ENCODE measurements at places on chromosomes 6 and 20.

- DNase-seq: no peak
These were observed 105.9 kb downstream of the HIVEP2 start for GRCh38 chr6:142838821-142839685.

- DNase-seq: no peak
These were observed 99.2 kb downstream of the EDN3 start for GRCh38 chr20:59399426-59400099.

DNA sequence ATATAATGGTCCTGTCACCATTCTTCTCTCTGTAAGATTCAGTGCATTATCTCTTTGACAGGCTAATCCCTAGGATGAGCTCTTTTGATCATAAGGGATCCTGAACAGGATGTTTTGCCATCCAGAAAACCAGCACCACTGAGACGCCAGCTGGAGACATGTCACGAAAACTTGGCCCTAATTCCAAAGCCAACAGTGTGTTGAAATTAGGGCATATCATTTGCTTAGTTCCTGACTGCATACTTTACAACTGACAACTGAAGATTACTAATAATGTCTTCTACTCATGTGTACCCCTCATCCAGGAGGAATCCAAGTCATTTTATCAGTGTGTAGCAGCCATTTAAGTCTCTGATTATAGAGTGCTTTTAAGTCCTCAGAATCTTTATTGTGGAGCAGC is 243.6 kb downstream of the KCNQ5 start:
- peak; percentile 39 for DNase-seq

- no peak for DNase-seq
These were observed 56.4 kb upstream of the VSTM2L start for GRCh38 chr20:37846573-37846972.

- no peak for DNase-seq
These were observed 287.0 kb upstream of the CHD6 start for GRCh38 chr20:41905199-41905598.

DNA sequence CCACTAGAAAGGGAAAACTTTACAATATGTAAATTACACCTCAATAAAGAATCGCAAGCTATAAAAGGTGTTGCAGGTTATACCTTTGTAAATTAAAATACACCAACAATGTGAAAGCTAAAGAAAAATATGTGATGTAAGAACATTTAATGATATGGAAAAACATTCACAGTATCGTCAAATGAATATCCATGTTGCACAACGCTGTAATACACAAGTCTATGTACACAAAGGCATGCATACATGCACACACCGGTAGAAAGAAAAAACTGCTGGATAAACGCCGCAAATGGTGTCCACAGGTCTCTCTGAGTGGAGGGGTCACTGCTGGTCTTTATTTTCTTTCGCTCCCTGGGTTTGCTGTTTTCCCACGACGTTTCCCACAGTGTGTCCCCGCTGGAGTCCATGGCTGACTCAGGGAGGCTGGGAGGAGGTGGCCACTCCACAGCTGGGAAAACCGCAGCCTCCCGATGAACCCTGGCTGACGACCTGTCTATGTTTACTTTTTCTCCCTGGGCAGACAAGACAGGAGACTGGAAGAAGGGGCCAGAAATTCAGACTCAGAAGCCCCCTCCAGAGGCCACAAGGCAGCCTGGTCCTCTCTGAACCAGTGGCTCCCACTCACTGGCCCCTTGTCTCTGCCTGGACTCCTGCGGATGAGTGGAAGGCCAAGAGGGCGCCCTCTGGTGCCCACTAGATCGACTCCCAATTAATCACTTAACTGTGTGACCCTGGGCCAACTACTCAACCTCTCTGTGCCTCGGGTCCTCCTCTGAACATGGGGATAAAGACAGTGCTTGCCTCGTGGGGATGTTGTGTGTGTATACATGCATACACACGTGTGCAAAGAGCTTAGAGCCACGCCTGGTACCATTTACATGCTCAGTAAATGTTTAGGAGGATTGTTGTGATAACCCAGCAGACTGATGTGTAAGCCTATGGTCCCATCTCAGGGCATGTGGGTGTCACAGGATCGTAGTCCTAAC is 12.8 kb upstream of the BPI start:
- no peak for DNase-seq

GRCh38 chr6:44667226-44667625 is 279.7 kb downstream of the CDC5L start:
- DNase-seq: peak; percentile 97

- no peak for DNase-seq
These were observed 972 bp downstream of the RNF8 start for GRCh38 chr6:37354526-37355384.

DNA sequence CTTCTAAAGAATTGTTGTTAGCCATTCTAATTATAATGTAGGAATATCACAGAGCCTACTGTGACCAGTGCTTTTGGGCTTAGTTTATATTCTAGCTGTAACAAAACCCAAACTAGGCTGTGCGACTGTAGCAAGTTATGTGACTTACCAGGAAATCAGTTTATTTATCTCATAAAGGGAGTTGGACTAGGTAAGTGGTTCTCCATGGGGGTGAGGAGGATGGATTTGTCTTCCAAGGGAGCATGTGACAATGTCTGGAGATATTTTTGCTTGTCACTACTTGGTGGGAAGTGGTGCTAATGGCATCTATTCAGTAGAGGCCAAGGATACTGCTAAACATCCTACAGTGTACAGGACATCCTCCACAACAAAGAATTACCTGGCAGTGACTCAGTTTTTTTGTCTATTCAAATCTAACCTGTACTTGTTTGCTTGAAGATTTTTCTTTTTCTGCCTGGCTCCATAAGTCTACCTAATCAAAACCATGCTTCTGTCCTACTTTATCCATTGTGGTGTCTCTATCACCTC is 32.5 kb downstream of the ZFAND3 start:
- no peak for DNase-seq

Measured in GM04503 (cell line).